Cerebellar nuclear complex (tissue), 1 donor: ENCODE measurements at places on chromosomes 12 and 14.

- DNase-seq, result no peak
Observed at GRCh38 chr12:81207173-81207572, 129.3 kb downstream of the ACSS3 start.

DNA sequence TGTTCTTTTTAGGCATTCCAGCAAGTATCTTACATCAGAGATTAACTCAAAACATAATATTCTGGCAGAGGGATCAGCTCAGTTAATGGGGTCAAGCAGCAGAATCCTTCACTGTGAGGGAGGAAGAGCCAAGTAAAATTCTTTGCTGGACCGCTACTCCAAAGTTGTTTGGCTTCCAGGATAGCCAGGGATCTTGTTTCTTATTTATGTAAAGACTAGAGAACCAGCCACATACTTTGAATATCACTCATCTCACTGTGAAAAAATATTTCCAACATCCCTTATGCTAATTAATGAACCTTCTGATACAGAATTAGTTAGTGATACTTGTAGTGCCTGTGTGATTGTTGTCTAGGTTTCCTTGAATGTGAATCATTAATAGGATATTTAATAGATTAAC lies 94.2 kb downstream of the PLEKHA5 start:
- DNase-seq, result no peak

DNA sequence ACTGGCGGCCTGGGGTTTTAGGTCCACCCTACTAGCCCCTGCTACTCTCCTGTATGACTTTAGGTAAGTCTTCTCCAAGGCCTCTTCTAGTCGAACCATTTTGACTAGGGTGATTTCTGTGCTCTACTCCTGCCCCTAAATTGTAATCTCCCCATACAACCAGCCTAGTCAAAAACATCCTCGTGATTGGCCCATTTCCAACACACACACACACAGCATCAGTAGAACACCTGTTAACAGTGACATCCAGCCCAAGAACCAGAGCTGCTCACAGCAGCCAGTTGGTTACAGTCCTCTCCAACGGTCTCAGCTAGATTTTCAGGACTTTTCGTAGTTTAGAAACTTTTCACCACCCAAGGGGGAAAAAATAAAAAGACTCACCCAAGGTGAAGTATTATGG lies 30.9 kb downstream of the NT5DC3 start:
- DNase-seq, result no peak

DNA sequence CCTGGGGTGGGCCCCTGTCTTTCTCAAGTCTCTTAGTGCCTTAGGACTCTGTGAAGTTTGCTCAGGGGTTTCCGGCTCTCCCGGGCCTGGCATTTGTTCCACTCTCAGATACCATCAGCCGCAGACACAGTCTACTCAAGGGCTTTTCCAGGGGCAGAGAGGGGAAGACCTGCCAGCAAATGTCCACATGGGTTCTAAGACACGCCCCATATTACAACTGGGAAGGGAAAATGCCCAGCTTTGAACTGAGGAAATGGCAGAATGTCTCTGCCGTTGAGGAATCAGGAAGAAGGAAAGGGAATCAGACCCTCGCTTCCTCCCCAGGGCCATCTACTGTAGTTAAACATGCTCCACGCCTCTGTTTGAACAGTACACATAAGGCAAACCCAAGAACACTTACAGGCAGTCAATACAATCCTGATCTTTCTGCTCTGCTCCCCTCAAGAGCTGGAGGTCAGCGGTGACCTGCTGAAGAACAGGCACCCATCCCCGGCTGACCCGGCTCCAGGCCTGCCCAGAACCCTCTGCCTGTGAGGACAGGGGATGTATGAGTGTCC lies 7.9 kb downstream of the CCDC85C start:
- no peak for DNase-seq

DNA sequence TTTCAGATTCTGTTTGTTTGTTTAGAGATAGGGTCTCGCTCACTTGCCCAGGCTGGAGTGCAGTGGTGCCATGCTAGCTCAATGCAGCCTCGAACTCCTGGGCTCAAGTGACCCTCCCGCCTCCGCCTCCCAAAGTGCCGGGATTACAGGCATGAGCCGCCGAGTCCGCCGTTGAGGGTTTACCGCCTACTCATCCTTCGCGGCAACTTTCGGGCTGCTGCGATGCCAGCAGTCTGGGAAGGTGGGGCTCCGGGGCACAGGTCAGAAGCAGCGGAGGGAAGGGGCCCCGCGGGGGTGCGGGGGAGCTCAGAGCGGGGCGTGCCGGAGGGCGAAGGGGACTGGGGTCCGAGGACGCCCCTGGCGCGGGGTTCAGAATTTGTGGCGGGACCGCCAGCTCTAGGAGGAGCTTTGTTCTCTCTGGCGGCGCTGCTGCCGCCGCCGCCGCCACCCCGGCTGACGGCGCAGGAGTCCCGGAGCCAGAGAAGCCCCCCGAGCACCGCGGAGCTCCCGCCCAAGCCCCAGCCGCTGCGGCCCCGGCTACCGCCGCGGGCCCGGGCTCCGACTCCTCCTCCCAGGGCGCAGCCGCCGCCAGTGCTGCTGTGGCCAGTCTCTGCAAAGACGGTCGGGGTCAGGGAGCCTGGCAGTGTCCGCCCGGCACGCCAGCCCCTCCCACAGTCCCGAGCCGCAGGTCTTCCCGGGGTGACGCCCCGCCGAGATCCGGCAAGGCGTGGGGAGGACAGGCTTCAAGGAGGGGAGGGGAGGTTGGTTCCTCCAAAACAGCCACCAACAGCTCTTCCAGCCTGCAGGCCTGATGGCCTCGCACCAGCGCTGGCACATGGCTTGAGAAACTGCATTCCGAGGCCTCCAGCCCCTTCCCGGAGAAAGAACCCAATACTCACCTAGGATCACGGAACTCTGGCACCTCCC lies 10.9 kb upstream of the KRT77 start:
- DNase-seq, result no peak

DNA sequence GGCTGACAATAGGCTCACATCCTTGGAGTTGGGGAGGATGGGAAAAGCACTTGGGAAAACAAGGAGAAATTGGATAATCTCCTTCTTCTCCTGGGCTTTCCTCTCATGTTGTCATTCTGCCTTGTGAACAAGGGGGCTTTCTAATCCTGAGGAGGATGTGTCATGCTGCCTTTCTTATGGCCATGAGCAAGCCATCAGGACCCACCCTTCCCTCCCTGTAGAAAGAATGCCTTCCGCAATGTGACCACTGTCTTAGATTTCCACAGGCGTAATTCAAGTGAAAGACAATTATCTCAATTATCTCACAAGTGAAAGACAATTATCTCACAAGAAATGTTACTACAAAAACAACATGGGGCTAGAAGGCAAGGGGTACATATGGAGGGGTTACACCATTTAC lies 3.0 kb upstream of the OR6S1 start:
- DNase-seq, result no peak

GRCh38 chr14:103562429-103563225 lies at the start of the genes BAG5 and COA8:
Gene BAG5, minus strand, starts transcription at chr14:103562657. Its CDS starts 1,493 bp downstream, at chr14:103561164.
Gene COA8, plus strand, starts transcription at chr14:103562960. Its CDS starts 42 bp downstream, at chr14:103563002.
- no peak for DNase-seq

DNA sequence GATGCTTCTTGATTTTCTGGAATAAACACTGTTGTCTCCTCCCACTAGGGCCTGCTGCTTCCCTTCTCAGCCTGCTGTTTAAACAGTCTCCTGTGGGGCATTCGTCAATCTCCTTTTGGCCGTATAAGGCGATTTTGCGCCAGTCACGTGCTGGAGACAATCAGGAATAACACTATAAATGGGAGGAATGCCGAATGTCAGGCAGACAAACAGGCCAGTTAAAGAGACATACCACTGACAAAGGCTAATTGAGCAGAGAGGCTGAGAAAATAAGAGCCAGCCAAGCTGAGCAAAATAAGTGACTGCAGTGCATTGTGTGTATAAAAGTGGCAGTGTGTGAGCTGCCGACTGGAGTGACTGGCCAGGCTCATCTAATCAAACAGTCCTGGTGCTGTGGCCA lies 23.3 kb downstream of the DMAC2L start:
- peak; percentile 70 for DNase-seq

- DNase-seq, result no peak
Observed at GRCh38 chr14:23469906-23470403, 452 bp downstream of the NGDN start.

GRCh38 chr12:109737126-109737525 lies 23.5 kb downstream of the FAM222A start:
- no peak for DNase-seq

- DNase-seq, result no peak
Observed at GRCh38 chr14:94124582-94125377, 4.6 kb downstream of the IFI27L2 start.

- DNase-seq, result no peak
Observed at GRCh38 chr12:132131952-132132351, 12.2 kb downstream of the DDX51 start.

GRCh38 chr12:116689979-116690744 lies 47.7 kb downstream of the SPRING1 start:
- DNase-seq, result no peak

DNA sequence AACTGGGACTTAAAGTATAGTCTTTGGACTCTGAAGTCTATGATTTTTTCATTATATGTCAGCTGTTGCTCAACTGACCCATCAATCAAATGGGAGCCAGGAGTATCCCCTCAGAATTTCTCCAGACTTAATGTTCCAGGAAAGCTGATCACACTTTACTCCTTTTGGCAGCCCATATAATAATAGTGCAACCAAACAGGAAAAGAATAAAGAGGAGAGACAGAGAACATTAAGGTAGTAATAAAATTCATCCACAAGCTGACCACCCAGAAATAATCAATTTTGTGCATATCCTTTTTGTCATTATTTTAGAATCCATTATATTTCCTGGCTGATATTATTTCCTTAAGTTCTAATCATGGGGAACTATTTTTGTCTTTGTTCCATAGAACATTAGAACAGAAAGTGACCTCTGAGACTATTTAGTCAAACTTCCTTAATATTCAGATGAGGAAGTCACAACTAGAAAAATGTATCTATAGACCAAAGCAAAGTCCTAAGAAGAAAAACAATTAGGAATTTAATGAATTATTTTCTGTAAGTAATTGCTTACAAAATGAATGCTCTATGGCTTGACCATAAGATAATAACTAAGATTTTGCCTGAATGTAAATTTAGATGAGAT lies 238.1 kb upstream of the SEL1L start:
- no peak for DNase-seq

GRCh38 chr12:817941-818600 lies 65.7 kb downstream of the WNK1 start:
- DNase-seq, result no peak

- no peak for DNase-seq
Observed at GRCh38 chr14:96362071-96362964, 823 bp downstream of the ATG2B start.

- no peak for DNase-seq
Observed at GRCh38 chr14:94138251-94138650, 8.8 kb upstream of the IFI27L2 start.

DNA sequence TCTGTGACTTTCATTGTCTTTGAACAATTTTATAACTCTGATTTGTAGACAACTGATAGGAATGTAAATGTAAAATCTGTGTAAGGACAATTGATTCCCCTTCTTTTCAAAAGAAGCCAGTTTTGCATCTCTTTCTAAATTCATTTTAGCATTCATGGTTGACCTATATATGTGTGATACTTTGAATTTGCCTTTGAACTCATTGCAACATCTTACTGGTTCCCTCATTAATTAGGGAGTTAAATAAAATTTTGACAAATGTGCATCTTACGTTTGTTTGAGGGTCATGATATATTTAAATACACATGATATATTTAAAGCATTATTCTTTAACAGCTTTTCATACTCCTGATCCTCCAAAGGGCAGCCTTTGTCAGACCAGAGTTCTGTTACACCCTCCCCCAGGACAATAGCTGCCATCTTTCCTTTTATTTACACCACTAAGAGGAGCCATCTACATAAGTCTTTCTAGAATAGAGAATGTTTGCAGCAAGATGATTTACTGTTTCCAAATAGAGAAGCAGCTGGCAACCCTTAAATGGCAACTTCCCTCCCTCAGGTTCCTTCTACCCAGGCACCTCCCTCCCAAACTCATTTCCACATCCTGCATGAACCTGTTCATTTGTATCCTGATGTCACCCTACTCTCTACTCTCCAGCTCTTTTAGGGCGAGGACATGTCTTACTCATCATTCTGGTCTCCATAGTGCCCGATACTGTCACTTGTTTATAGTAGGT lies 40.2 kb upstream of the APPL2 start:
- no peak for DNase-seq

DNA sequence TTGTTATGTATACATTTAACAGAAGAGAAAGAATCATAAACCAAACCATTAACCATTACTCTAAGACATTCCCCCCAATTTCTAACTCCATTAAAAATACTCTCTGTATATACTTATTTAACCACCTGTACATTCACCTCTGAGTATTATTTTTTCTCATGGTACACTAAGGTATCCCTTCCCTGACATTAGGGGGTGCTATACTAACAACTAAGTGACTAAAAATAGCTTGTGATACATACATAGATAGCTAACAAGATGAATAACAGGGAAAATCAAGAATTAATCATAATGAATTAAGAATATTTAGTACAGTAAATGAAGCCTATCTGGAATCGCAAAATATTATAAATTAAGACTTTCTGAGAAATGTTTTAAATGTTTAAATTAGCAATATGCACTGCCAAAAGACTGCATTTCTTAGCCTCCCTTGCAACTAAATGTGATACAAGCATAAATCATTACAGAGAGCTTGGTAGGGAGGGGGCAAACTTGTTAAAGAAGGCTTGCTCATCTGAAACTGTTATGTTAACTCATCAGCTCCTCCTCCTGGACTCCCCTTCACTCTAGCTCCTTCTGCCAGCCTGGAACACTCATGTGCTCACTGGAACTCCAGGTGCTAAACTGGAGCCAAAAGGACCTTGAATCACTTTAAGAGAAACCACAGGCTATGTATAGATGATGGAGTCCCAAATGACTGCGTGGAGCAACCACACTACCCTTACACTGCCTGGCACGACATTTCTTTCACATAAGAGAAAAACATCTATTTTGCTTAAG lies 14.9 kb downstream of the C2CD5 start:
- DNase-seq, result no peak
